Stimulated activated naive B cell treated with anti-CD40 and anti-IgM and Interleukin-4, amounts not matched to agents 10 μg/mL and 1 μg/mL and 100 μg/mL, for 72 hours (primary cell): ENCODE measurements at places on chromosomes 1 and 21.
A peak's percentile ranks its signal among the peaks of the same experiment; 100 is the strongest.

DNA sequence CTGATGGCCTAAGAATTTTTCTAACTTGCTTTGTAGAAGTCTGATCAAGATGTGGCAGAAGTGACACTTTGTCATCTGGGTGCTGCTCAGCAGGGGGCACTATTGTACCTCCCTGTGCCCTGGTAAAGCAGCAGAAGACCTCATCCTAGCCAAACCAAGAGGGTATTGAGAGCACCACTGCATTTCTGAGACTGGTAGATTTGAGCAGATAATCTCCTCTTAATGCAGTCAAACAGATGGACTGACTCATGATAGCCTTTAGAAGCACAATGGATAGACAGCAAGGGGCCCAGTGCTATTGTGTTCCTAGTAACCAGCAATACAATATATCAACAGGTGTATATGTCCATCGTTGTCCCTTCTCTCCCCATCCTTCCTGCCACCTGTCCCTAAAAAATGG, 5.7 kb downstream of the TPM3 start:
- peak; percentile 36 for DNase-seq

DNA sequence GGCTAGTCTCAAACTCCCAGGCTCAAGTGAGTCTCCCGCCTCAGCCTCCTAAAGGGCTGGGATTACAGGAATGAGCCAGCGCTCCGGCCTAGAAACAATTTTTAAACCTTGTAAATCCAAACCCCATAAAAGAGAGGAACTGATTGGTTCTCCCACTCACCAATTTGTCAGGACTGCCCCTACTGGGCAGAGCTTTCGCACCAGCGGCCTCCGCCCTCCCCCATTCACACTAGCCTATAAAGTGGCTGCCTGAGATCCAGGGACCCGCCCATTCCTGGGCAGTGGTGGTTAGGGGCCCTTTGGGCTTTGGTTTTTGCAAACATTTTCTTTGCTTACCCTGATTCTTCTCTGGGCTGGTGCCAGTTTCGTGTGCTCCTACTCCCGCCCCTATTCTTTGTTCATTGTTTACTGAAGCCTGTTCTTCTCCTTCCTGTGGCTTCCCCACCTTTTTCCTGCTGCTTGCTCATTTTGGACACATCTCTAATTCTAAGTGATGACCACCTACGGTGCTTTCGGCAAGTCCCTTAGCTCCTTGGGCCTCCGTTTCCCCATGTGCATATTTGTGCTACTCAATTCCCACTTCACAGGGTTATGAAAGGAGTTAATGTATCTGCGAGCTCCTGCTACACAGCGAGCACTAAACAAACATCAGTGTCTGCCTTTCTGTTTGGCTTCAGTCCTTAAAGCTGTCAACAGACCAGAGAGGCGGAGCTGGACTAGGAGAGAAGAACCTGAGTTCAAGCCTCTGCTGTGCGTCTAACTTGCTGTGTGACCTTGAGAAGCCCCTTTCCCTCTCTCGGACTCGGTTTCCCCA, 39.8 kb upstream of the CLIC4 start:
- DNase-seq, result peak; percentile 49

DNA sequence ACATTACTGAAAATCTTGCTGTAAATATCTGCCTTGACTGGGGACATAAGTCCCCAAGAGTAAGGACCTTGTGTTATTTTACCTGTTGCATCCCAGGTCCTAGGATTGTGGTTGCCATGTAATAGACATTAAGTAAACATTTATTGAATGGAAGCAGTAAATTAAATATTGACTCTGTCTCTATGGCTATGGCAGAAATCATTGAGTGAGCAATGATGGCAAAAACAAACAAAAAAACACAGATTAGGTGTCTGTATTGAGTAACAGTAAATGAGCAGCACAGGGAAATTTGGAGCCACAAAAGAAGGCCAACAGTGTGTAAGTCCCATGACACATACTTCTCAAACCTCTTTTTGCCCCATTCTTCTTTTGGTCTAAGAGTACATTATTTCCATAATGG, 240.4 kb downstream of the NFIA start:
- no peak for DNase-seq

GRCh38 chr21:33976082-33977016, 60.7 kb upstream of the ATP5PO start:
- DNase-seq, result peak; percentile 62

DNA sequence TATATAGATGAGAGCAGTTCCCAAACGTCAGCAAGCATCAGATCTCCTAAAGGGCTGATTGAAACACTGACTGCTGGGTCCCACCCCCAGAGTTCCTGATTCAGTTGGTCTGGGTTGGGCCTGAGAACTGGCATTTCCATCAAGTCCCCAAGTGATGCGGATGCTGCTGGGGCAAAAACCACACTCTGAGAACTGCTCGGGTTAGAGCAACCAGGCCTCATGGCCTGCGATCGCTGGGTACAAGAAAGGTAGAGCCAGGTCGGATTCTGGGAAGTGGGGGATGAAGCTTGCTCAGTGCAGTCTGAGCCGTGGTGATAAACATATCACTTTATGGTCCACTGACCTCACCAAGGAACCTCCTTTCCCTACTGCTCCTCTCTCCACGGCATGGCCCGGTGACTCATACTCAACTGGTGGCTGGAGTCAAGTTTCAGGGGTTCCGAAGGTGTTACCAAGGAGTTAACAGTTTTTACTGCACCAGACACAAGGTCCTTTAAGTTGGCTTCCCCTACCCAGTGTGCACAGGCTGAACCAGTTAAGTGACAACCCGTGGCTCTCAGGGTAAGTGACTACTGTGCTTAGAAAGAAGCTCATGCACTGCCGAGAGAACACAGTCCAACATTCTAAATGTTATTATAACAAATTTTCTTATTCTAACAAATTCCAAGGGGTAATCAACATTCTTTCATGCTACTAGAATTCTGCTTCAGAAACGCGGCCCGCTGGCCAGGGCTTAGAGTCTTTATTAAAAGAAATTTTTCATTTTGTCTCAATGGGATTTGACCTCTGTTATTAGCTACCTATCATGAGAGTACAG, 153.5 kb downstream of the TGFBR3 start:
- DNase-seq, result no peak

GRCh38 chr1:154154534-154155191, at the start of gene NUP210L:
NUP210L (minus strand) TSS chr1:154155073.
- no peak for DNase-seq

GRCh38 chr1:9350013-9350908, 57.6 kb downstream of the SPSB1 start:
- no peak for DNase-seq

- DNase-seq, result no peak
These were observed 1.7 kb downstream of the NR5A2 start for GRCh38 chr1:200029035-200029821.

GRCh38 chr1:40421431-40422384, 28.6 kb upstream of the ZFP69B start:
- no peak for DNase-seq

DNA sequence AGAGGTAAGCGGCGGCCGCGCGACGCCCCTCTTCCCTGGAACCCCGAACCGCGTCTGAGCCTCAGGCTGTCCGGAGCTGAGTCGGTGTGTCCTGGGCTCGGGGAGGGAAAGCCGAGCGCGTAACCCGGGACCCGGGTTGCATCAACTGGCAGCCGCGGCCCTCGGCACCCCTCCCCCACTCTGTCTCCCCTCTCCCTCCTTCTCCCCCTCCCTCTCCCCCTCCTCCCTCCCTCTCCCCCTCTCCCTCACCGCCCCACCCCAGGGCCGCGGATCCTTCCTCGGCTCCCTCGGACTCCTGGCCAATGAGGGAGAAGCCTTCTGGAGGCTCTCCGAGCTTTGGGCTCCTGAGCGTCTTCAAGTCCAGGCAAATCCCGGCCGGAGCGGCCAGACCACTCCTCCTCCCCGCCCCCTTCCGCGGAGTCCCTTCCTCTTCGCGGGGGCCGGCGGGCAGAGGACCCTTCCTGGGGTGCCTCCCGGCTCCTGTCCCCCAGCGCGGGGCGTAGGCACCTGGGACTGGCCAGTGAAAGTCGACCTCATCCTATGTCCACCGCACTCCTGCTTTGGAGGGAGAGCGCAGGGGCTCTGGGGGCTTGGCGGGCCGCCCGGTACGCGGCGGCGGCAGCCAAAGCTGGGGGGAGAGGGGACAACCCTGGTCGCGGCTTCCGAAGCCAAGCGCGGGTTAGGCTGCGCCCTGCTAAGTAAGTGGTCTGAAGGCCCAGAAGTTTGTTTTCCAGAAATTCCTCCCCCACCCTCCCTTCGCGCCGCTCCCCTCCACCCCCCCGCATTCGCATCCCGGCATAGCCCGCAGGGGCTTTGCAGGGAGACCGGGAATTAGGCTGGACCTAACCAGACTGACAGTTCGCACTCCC, 850 bp downstream of the SESN2 start:
- DNase-seq, result no peak

- no peak for DNase-seq
These were observed 36.8 kb upstream of the AHCYL1 start for GRCh38 chr1:109947582-109948284.
